GM23248 (cell line): ENCODE measurements at places on chromosomes 6 and 20. TPM values are rescaled to one million over a fixed set of nuclear protein-coding genes. Genes with fewer than 3 reads are reported as not detected.

The KIF25 gene
- total RNA-seq, result not detected in 2 replicates

DNA sequence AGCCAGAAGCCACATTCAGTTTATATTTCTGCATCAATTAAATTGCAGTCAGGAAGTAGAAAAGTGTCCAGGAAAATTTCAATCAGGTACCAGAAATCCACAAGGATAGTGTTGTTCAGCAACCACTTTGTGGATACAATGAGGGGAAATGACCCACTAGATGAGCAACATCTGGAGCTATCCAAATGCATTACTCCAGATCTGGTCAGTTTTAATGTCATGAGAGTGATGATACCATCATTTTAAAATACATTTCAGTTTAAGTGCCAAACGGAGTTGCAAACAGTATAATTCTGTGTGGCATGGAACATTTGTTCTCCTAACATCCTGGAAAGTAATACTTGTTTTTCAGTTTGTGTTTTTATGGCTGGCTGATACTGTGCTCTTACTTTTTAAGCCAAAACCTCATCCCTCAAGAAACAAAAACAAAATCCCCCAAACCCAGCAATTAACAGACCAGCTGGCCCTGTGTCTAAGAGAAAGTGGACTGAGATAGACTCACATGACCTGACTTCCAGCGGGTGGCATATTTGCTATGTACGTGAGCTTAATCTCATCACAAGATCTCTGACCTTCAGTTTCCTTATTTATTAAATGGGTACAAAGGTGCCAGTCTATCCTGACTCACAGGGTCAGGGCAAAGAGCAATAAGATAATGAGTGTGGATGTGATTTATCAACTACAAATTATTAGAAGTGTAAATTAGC, 58.8 kb upstream of the CNKSR3 start:
- no peak overlapping the region for H3K27ac ChIP-seq
- H3K4me3 ChIP-seq, result no peak overlapping the region
- no peaks in the 10 kb centered on the region for H3K36me3 ChIP-seq
- DNase-seq, result no peak
- no peaks in the 10 kb centered on the region for H3K4me1 ChIP-seq

- no peak overlapping the region for H3K4me3 ChIP-seq
- no peaks in the 10 kb centered on the region for H3K36me3 ChIP-seq
- H3K27ac ChIP-seq, result peak overlapping the region; percentile 38
- peak; percentile 84 for DNase-seq
- H3K4me1 ChIP-seq, result peaks cover 4% of the 10 kb centered on the region; the same call in 1 of the 2 replicates
Observed at GRCh38 chr6:111646942-111647341, 41.3 kb upstream of the TRAF3IP2 start.

The FUT9 gene
- total RNA-seq, result not detected in 2 replicates

GRCh38 chr20:49229381-49229780, 10.2 kb downstream of the DDX27 start:
- H3K27ac ChIP-seq, result no peak overlapping the region
- no peaks in the 10 kb centered on the region for H3K27me3 ChIP-seq
- peaks cover 6% of the 10 kb centered on the region for H3K4me1 ChIP-seq
- peaks cover 44% of the 10 kb centered on the region for H3K36me3 ChIP-seq

DNA sequence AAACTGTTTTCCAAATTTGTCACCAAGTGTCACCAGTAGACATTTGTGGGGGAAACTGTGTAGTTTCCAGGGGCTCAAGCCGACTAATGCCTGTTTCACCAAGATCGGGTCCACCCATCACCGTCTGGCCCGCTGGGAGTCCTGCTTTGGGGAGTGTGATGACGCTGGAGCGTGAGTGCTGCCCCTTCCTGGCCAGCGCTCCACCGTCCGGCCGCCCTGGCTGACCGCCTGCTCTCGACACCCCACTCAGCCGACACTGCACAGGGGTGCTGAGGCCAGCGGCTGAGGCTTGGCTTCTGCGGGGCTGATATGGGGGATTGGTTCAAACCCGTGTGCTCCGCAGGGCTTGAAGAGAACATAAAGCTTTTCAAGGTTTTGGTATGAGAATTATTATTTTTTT, 160.1 kb downstream of the SMOC2 start:
- H3K27ac ChIP-seq, result no peak overlapping the region
- H3K4me3 ChIP-seq, result no peak overlapping the region
- H3K36me3 ChIP-seq, result no peaks in the 10 kb centered on the region
- DNase-seq, result no peak
- no peaks in the 10 kb centered on the region for H3K4me1 ChIP-seq

The EYS gene
- not detected in 2 replicates for total RNA-seq

- no peak overlapping the region for H3K27ac ChIP-seq
- H3K27me3 ChIP-seq, result peaks cover 15% of the 10 kb centered on the region
- H3K36me3 ChIP-seq, result no peaks in the 10 kb centered on the region
Observed at GRCh38 chr6:13248053-13248452, 80.3 kb downstream of the TBC1D7 start.

DNA sequence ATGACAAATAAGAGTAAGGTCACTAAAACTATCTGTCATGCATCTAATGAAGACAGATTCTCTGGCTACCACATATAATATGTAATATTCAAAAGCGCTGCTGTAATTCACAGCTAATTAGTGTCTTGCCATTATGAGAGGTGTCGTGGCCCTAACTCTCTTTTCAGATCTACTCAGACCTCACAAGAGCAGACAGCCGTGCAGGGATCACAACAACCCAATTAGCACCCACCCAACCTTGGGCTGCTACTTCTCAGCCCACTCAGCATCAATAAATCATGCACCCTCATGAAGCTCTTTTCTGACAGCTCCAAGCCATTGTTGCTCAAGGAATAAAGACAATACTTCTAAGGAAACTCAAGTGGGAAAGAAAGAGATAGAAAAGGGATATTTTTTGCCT, 61.5 kb downstream of the FRK start:
- H3K4me3 ChIP-seq, result no peak overlapping the region
- no peaks in the 10 kb centered on the region; the same call in 1 of the 2 replicates for H3K27me3 ChIP-seq
- DNase-seq, result no peak
- H3K4me1 ChIP-seq, result no peaks in the 10 kb centered on the region

- no peak overlapping the region for H3K27ac ChIP-seq
- no peaks in the 10 kb centered on the region for H3K36me3 ChIP-seq
- H3K4me1 ChIP-seq, result no peaks in the 10 kb centered on the region
- DNase-seq, result peak; percentile 89
- no peak overlapping the region for H3K4me3 ChIP-seq
Observed at GRCh38 chr6:89297695-89298351, 17.3 kb downstream of the GABRR2 start.

- peak overlapping the region; percentile 53 for H3K27ac ChIP-seq
- H3K36me3 ChIP-seq, result 0 out of 2 replicates have a peak, but pooled peaks cover 5% of the 10 kb centered on the region
- no peaks in the 10 kb centered on the region for H3K27me3 ChIP-seq
- no peak overlapping the region for H3K4me3 ChIP-seq
- H3K4me1 ChIP-seq, result peaks cover 63% of the 10 kb centered on the region
Observed at GRCh38 chr6:56757588-56757984, 114.9 kb upstream of the DST start.

- DNase-seq, result peak; percentile 95
- peak overlapping the region; percentile 86 for H3K27ac ChIP-seq
- H3K4me3 ChIP-seq, result peak overlapping the region; percentile 29; the same call in 1 of the 2 replicates
- peaks cover 77% of the 10 kb centered on the region for H3K4me1 ChIP-seq
- peaks cover 28% of the 10 kb centered on the region for H3K36me3 ChIP-seq
Observed at GRCh38 chr6:112233847-112234246, 20.5 kb downstream of the LAMA4 start.

The SYNGAP1 gene
- 2.8 and 3.7 TPM in 2 replicates for total RNA-seq

DNA sequence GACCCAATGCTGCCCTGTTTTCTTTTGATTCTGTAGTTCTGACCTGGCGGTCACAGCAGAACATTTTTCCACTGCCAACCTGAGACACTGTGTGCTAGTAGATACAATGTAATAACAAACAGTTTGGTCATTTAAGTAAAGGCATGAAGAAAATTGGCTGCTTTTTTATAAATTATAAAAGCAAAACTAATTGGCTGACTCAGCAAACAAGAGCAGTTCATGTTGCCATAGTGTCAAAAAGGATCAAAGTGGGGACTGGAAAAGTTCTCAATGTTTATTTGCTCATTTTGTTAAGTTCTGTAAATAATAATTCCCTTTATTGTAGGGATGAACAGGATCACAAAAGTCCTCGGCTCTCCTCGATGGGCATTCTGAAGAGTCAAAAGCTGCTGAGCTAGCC, 599.5 kb downstream of the PKHD1 start:
- H3K27me3 ChIP-seq, result no peaks in the 10 kb centered on the region
- H3K4me1 ChIP-seq, result no peaks in the 10 kb centered on the region
- no peak overlapping the region for H3K4me3 ChIP-seq
- no peak overlapping the region for H3K27ac ChIP-seq
- H3K36me3 ChIP-seq, result no peaks in the 10 kb centered on the region
- DNase-seq, result no peak

GRCh38 chr6:121993362-121993761, 406.1 kb upstream of the HSF2 start:
- H3K4me3 ChIP-seq, result no peak overlapping the region
- H3K36me3 ChIP-seq, result no peaks in the 10 kb centered on the region
- no peaks in the 10 kb centered on the region for H3K4me1 ChIP-seq
- no peak overlapping the region for H3K27ac ChIP-seq
- no peaks in the 10 kb centered on the region for H3K27me3 ChIP-seq
- DNase-seq, result no peak

DNA sequence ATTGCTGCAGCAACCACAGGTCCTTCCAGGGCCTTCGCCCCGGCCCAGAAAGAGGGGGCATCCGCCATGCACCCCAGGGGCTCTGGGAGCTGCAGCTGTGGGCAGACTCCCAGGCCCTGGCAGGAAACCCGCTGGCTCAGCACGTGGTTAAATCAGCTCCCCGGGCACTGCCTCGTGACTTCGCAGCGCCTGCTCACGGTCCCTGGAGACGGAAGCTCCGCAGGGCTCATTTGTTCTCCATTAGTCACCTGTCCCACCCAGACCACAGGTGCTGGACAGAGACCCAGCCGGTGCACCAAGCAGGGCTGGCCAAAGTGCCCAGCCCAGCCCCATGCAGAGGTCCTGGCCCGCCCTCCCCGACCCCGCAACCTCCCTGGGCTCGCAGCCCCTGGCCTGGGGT, 14.7 kb downstream of the KCNQ2 start:
- H3K36me3 ChIP-seq, result no peaks in the 10 kb centered on the region
- H3K27me3 ChIP-seq, result peaks cover 28% of the 10 kb centered on the region
- H3K4me1 ChIP-seq, result no peaks in the 10 kb centered on the region
- DNase-seq, result peak; percentile 78
- H3K4me3 ChIP-seq, result no peak overlapping the region

GRCh38 chr6:72216222-72217068, 330.1 kb downstream of the RIMS1 start:
- H3K27ac ChIP-seq, result no peak overlapping the region
- H3K36me3 ChIP-seq, result no peaks in the 10 kb centered on the region
- peaks cover 19% of the 10 kb centered on the region for H3K27me3 ChIP-seq
- no peak for DNase-seq
- no peaks in the 10 kb centered on the region for H3K4me1 ChIP-seq

The FAM83D gene
- total RNA-seq, result 18.2 and 19.0 TPM in 2 replicates
